Stimulated activated CD8-positive, alpha-beta memory T cell treated with anti-CD3 and anti-CD28 coated beads, Interleukin-15, amount 100 ng/mL, for 48 hours (primary cell): ENCODE measurements at places on chromosomes 3 and 15.

DNA sequence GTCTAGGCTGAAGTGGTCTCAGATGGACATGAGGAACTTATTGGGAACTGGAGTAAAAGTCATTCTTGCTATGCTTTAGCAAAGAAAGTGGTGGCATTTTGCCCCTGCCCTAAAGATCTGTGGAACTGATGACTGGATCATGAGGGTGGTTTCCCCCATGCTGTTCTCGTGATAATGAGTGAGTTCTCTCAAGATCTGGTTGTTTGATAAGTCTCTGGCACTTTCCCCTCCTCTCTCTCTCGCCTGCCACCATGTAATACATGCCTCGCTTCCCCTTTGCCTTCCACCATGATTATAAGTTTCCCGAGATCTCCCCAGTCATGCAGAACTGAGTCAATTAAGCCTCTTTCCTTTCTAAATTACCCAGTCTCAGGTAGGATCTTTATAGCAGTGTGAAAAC is 11.5 kb upstream of the MLF1 start:
- DNase-seq: no peak

DNA sequence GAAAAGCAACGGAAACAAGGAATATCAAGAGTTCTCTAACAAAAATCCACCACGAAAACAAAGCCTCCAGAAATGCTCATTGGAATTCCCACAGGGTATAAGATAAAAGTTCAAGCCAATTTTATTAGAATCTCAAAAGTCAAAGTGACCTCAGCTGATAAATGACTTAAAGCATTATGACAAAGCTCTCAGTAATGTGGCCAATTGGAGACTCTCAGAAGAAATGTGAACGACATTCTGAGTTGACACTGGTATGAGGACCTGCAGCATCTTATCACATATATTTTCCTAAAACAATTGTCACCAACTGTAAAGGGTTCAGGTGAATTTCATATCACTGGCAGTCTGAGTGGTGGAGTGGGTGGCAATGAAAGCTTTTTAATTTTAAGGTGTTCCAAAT is 199.1 kb downstream of the FOXP1 start:
- no peak for DNase-seq

DNA sequence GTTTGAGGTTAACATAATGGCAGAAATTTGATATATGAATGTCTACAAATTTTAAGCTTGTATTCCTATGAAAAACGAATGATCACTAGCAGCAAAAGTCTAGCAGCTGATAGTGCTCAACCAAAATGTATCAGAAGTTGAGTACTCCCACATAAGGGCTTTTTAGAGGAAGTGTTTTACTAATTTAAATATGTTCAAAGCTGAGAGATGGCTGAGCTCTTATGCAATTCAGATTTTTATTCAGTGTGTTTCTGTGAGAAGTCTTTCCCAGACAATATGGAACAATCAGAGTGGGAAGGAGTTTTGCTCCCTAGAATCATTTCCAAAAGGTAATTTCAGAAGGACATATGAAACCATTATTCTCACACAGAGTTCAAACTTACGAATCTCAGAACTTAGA is 327.0 kb downstream of the ZPLD1 start:
- DNase-seq: no peak

DNA sequence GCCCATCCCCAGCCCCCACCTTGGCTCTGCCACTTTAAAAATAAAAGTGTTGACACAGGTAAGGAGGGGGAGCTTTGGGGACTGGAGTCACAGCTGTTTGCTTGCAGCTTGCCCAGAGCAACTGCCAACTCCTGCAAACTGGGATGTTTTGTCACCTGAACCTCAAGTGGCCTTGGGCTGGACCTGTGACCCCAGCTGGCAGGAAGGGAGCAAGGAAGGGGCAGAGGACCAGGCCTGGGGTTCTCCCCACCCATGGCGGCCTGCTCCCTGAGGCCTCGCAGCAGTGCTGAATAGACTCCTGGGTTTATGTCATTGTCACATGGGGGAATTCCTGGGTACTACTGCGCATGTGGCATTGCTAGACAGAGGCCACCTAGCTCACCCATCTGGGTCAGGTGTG is 246.9 kb upstream of the TLE3 start:
- DNase-seq: no peak

- no peak for DNase-seq
These were observed 100.2 kb downstream of the VPS8 start for GRCh38 chr3:184912163-184912562.

DNA sequence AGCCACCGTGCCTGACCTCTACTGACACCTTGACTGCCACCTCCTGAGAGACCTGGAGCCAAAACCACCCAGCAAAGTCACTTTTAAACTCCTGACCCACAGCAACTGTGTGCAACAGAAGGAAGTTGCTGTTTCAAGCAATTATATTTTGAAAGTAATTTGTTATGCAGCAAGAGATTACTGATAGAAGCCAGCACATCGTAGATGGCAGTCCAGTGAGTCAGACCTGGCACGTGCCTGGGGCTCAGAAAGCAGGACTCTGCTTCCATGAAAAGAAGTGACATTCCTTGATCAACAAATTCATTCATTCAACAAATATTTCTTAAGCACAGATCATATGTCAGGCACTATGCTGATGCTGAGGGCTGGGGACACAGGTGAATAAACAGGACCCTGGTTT is 5.7 kb upstream of the CSPG4 start:
- no peak for DNase-seq

GRCh38 chr15:81106560-81106959 is 27.5 kb upstream of the CFAP161 start:
- no peak for DNase-seq

- DNase-seq: no peak
These were observed 46.4 kb downstream of the MORC1 start for GRCh38 chr3:109071350-109072142.
